ENCODE measurements at places on chromosomes 12 and 14. TPM values are rescaled to one million over a fixed set of nuclear protein-coding genes. Genes with fewer than 3 reads are reported as not detected.

- DNase-seq = no peak
Observed at GRCh38 chr12:57388425-57388824, 42.4 kb downstream of the R3HDM2 start.

DNA sequence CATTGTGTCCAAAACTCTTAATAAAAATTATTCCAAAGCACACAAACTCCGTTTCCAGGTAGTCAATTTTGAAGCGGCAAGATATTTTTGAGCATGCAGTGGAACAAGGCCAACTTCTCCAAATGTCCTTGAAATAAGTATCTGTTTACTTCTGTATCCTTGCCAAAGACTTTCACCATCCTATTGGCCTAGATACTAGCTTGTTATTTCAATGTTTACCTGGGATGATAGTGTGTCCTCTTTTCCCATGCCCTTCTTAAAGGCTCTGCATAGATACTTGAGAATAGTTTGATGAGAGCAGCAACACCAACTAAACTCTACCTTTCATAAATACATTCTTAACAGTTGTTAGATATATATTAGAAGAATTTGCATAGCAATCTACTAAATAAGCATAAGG lies 160.9 kb downstream of the KCNC2 start:
- DNase-seq = no peak

The IRAK3 gene
- total RNA-seq = 21.9 TPM

DNA sequence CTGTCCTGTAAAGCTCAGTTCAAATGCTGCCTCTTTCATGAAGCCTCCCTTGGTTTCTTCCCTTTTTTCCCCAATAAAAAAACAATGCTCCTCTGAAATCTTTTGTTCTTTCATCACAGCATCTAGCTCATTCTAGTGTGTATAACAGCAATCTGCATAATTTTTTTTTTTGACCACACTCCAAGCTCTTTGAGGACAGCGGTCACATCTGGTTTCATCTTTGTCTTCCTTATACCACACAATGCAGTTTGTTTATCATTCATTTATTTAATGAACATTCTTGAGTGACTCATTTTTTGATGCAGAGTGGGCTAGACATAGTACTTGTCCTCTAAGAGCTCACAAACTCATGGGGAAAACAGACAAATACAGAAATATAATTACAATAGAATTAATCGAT lies 7.3 kb downstream of the GNG2 start:
- DNase-seq = no peak

- DNase-seq = no peak
Observed at GRCh38 chr12:106981788-106982187, 5.2 kb downstream of the MTERF2 start.
